ENCODE measurements at places on chromosomes 12 and 14.
A peak's percentile ranks its signal among the peaks of the same experiment; 100 is the strongest.

GRCh38 chr12:131672941-131673887 lies 37.7 kb upstream of the SFSWAP start:
- no peak for DNase-seq

GRCh38 chr14:93049315-93049714 lies 66.4 kb downstream of the ITPK1 start:
- DNase-seq: no peak

- no peak for DNase-seq
Measured at GRCh38 chr12:40312982-40313576, 88.3 kb downstream of the LRRK2 start.

GRCh38 chr12:97300891-97301290 lies 161.7 kb upstream of the RMST start:
- DNase-seq: no peak

- DNase-seq: no peak
Measured at GRCh38 chr12:54225666-54226065, 36.9 kb upstream of the SMUG1 start.

- no peak for DNase-seq
Measured at GRCh38 chr12:38424436-38424835, 107.9 kb downstream of the ALG10B start.

DNA sequence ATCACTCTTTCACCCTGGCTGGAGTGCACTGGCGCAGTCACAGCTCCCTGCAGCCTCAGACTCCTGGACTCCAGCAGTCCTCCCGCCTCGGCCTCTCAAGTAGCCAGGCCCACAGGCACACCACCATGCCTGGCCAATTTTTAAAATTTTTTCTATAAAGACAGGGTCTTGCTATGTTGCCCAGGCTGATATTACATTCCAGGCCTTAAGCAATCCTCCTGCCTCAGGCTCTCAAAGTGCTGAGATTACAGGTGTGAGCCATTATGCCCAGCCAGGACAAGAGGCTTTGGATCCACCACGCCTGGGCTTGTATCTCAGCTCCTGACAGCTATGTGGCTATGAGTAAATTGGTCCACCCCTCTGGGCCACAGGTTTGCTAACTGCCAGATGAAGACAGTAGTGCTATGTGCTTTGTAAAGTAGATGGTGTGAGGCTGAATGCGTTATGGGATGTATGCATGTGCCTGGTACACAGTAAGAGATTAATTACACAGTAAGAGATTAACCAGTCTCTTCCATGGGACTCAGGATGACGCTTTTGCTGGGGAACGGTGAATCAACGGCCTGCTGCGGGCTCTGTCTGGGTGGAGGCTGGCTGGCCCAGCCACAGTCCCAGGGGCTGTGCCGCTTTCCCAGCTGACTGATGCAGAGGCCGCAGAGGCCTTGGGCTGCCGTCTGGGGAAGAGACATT lies 53.3 kb upstream of the NCOR2 start:
- DNase-seq: no peak

DNA sequence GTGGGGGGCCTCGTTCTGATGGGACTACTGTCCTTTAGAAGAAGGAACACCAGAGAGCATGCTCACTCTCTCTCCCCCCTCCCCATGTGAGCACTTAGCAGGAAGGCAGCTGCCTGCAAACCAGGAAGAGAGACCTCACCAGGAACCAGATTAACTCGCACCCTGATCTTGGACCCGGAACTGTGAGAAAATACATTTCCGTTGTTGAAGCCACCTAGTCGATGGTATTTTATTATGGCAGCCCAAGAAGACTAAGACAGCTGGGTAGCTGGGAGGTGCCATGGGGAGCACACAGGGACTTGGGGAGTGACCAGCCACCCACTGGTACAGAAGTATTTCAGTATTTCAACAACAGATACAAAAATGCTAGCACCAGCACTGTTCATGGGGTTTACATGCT lies 59.0 kb downstream of the VCPKMT start:
- DNase-seq: no peak

GRCh38 chr14:90398315-90398839 lies 1.5 kb downstream of the CALM1 start:
- no peak for DNase-seq

GRCh38 chr12:28851781-28852180 lies 297.3 kb upstream of the FAR2 start:
- peak; percentile 9 for DNase-seq

GRCh38 chr12:49190974-49191373 lies 2.1 kb upstream of the TUBA1A start:
- DNase-seq: no peak

DNA sequence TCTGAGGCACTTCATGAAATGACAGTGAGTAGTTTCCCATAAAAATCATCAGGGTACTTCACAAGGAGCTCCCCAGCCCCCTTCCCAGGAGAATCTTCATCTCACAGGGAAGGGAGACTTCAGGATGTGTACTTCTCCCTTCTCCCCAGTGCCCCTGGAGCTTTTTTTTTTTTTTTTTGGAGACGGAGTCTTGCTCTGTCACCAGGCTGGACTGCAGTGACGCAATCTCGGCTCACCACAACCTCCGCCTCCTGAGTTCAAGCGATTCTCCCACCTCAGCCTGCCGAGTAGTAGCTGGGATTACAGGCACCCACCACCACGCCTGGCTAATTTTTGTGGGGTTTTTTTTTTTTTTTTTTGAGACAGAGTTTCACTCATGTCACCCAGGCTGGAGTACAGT lies 10.4 kb downstream of the ITPK1 start:
- peak; percentile 49 for DNase-seq

- no peak for DNase-seq
Measured at GRCh38 chr12:6208130-6208529, 7.9 kb downstream of the CD9 start.

- DNase-seq: no peak
Measured at GRCh38 chr14:68606176-68606575, 186.7 kb downstream of the ZFP36L1 start.

- DNase-seq: no peak
Measured at GRCh38 chr12:110547090-110547489, 36.0 kb downstream of the PPTC7 start.

DNA sequence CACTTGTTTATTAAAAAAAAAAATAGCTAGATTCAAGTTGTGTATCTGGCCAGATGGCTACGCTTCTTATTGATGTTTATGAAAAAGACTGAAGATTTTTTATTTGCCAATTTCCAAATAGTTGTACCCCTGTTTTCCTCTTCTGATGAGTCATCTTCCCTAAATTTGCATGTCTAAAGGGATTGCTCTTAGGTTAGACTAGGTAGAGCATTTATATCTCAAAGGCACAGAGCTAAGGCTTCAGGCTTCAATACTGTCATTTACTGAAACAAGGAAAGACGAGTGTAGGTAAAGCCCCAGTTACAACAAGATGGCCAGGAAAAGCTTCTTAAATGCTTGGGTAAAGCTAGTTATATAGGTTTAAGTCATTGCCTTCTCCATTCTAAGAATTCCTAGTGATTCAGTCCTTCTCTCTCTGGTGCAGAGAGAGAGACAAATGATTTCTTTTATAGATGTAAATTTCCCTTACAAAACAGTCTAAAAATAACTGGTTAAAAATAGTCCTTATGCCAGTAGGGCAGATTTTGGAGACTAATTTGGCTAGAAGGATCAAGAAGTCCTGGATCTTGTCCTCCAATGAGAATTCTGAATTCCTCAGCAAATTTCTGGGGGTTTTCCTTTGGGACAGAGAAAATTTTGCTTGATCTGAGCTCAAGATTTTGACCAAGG lies 26.1 kb downstream of the LEMD3 start:
- no peak for DNase-seq

GRCh38 chr12:39227218-39227617 lies 215.7 kb downstream of the KIF21A start:
- no peak for DNase-seq

Data from kidney epithelial cell (primary cell).